Heart left ventricle (tissue), 16 donors: ENCODE measurements at places on chromosomes 7 and 10.

DNA sequence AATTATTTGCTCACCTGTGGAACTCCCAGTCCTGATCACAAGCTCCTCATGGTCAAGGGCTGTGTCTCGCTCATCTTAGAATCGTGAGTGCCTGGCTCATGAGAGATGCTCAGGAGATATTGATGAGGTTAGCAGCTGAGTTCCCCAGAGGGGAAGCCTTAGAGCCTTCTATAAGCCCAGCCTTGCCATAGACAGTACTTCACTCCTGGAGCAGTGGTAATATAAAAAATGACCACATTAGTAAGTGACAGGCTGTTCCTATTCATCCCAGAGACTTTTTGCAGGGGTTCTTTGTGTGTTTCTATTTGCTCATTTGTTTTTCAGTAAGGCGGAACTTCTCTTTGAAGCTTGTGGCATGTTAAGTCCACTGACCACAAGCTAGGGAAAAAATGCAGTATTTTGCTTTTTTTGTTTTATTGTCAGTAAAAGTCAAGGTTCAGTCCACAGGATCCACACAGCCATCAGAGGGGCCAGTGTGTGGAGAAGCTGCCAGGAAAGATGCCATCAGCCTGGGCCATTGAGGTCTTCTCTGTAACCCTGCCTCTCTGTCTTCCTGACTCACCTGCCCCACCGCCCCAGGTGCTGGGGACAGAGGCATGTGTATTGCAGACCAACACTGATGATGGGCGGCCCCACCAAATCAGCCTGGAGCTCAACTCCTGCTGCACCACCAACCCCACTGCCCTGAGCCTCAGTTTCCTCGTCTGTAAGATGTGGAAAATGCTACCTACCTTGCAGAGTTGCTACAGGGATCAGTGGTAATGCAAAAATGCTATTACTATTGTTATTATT, 36.4 kb upstream of the JCAD start:
- no peak for DNase-seq

- DNase-seq, result no peak
Measured at GRCh38 chr10:86257683-86258082, 108.9 kb downstream of the GRID1 start.

GRCh38 chr10:130553826-130554225, 417.6 kb downstream of the GLRX3 start:
- DNase-seq, result no peak

DNA sequence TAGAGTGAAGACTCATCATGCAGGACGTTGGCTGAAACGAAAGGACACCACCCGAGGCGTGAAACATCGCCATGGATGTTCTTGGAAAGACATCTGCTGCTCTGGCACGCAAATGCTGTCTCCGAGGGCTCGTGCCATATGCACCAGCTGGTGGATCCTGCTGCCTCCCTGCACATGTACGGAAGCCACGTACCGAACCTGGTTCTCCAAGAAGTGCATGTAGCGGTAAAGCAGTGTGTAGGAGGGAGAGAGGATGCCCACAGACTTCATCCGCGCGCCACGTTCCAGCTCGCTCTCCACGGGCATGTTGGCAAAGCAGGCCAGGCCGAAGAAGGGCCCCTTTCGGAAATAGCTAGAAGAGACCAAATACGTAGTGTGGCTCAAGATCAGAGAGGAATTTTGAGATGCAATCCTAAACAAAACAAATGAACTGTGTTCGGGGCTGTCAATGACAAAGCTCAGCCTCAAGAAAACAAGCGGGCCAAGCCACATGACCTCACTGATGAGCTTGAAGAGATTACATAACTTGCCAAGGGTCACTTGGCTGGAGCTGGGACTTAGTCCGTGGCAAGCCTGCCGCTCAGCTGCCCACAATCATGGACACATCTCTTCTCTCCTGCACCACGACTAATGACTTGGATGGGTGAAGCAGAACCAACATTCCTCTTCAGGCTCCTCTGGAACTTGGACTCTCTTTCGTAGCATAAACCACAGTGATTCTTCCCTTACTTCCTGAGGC, 16.5 kb downstream of the DENND11 start:
- no peak for DNase-seq

DNA sequence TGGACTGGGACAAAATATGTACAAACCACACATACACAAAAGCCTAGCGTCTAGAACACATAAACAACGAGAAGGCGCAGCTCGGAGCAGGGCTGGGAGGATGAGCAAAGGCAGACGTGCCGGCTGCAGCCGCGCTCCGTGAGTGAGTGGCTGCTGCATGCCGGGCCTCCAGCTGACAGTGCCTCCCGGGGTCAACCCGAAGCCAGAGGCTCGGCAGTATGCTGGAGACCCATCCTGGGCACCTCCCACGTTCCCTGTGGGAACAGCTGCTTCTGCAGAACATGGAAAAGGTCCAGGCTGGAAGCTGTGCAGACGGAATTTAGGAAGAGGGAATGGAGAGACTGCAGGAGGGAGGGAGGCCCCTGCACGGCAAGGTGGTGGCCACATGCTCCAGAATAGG, 3.6 kb upstream of the GPR146 start:
- DNase-seq, result no peak

DNA sequence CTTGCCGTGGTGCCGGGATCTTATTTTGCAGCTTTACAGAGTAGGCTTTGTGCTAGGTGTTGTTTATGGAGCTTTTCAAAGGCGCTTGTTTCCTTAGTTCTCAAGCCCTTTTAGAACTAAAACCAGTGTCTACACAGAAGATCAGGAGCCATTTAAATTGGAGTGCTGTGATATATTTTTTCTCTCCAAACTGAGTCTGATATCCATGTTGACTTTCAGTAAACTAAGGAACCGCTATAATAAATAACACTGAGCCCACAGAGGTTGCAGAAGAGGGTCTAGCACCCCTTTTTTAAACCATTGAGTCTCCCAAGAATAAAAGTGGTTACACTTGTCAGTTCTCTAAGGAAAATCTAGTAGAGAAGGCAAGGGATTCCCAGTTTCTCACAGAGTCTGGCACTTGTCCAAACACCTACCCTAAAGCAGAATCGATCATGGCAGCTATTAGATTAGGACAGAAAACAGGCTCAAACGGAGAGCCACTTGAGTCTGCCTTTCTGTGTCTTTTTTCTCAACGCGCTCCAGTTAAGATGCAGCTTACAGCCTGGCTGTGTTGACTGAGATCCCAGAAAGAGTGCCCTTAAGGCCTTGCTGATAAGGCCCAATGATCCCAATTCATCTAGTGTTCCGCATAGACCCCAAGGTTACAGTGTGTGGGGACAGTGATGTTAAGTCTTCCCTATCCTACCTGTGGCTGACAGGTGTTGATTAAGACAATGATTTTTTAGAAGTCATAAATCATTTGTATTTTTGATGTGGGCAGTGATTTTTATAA, 804 bp downstream of the TMEM106B start:
- DNase-seq, result no peak

GRCh38 chr10:61733358-61733940, 70.7 kb downstream of the CABCOCO1 start:
- DNase-seq, result no peak

DNA sequence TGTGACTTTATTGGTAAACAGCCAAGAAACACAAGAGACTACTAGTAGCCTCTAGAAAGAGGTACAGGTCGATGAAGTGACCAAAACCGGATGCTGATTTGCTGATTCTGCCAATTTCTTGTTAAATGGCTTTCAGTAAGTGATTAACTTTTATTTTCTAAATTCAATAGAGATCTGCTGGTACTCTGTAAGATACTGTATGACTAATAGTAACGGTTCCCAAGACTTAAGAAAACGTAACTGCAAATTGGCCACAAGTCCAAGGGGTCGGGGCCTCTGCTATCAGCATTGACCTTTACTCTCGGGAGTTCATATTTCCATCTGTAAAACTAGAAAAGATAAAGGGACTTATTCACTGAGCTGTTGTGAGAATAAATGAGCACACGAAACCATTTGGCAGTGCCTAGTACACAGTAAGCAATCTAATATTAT, 1.4 kb downstream of the FAM3C start:
- no peak for DNase-seq

DNA sequence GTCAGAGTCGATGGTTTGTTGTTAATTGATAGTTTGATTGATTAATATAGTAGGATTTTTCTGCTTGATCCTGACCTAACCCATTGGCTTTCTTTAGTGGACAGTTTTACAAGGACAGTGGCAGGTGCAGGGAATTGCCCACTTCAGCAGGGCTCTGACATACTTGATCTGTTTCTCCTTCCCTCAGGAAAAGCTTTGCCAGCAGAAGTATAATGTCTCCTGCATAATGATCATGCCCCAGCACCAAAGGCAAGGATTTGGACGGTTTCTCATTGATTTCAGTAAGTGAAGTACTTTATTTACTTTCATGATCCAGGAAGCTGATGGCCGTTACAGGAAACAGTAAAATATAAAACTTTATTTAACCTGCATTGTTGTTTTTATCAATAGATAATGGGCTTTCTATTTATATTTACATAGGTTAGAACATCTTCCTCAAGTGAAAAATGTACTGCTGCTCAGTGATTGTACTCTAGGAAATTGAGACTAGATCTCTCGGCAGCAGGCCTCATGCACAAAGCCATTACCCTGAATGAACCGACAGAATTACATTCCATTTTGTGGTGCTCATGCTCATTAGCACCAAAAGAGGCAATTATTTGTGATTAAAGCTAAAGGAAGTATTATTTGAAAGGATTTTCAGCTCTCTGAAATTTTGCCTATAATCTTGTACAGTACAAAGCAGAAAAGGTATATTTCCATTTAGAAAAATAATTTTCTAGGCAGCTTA, 122.5 kb upstream of the SAMD8 start:
- DNase-seq, result no peak

DNA sequence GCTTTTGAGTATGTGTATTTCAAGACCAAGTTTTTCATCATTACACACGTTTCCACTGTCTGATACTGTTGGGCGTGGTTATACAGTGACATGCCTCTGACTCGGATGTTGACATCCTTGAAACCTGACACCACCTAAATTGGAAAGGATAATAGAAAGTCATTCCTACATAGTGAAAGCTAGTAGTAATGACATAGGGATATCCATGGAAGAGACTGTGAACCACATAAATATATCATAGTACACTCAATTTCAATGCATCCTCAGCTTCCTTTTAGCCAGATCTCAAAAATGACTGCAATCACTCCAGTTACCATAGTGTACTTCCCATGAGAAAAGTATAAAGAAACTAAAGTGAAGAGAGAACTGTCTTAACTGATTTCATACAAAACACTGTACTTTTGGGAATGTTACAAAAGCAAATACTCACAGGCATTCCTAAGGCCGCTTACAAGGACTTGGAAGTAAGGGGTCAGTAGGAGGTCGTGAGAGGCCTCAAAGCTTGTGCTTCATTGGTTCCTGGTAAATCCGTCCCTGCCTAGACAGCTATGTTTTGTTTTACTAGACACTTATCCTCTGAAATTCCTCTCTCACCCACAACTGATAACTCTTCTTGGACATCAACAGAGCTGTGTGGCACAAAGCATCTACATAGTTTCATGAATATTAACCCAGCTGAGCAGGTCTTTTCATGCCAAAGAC, 71.8 kb upstream of the VWDE start:
- DNase-seq, result no peak

DNA sequence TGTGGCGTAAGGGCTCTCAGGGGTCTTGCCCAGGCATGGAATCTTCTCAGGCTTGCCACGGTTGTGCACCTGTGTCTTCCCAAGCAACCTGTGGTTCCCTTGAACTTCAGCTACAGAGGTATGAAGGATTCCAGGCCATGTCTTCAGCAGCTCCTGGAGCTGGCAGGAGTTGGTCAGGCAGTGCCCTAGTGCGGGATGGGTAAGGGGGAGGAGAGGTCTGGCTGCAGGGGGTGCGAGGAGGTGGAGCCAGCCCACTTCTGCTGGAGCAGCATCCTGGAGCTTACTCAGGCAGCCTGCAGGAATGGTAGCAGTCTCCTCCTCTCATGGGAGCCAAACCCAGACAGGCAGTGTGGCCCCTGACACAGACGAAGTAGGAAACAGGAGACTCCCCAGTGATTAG, 3.8 kb upstream of the TRIL start:
- no peak for DNase-seq

GRCh38 chr7:5077740-5078139, 32.1 kb downstream of the RBAK start:
- no peak for DNase-seq

GRCh38 chr10:97542169-97543024, 30.2 kb upstream of the ANKRD2 start:
- peak; percentile 90 for DNase-seq

DNA sequence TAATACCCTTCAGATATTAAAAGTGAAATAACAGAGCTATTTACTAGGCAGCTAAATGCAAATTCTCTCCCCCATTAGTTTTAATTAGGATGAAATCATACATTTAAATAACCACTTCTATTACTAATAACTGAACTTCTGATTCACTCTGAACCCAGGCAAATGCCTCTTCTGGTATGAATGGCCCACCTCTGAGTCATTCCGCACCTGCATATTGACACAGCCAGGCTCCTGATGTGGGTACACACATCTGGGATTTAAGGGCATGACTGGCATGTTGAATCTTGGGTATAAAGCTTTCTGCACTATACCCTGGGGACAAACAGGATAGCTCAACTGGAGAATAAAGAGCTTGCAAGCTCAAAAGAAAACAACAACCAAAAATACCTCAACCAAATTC, 140.9 kb downstream of the AUTS2 start:
- no peak for DNase-seq

DNA sequence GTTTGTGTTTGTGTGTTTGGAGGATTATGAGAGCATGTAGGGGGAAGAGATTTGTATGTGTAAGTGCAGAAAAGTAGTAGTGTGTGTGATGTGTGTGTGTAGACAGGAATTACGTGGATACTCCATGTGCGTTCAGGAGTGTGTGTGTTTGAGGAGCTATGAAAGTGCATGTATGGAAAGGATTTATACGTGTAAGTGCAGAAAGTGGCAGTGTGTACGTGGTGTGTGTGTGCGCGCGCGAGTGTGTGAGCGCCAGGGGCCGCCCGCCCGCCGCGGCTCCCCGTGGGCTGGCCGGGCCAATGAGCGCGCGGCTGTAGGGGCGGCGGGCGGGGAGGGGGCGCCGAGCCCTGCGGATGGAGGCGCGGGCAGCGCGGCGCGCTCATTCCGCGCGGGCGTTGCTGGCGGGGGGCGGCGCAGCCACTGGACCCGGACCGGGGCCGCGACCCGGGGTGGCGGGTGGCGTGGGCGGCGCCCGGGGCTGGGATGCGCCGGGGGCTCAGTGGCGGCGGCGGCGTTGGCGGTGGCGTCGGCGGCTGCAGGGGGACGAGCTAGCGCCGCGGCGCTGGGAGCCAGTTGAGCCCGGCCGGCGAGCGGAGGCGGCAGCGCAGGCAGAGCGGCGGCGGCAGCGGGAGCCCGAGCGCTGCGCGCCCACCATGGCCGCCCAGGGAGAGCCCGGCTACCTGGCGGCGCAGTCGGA, at the start of gene BICC1:
Gene BICC1 (plus strand): TSS at position 382 of the 697 bp plus-strand sequence. CDS start 272 bp downstream, at position 654.
- DNase-seq, result peak; percentile 62

- no peak for DNase-seq
Measured at GRCh38 chr10:44380829-44381600, 3.9 kb downstream of the CXCL12 start.

DNA sequence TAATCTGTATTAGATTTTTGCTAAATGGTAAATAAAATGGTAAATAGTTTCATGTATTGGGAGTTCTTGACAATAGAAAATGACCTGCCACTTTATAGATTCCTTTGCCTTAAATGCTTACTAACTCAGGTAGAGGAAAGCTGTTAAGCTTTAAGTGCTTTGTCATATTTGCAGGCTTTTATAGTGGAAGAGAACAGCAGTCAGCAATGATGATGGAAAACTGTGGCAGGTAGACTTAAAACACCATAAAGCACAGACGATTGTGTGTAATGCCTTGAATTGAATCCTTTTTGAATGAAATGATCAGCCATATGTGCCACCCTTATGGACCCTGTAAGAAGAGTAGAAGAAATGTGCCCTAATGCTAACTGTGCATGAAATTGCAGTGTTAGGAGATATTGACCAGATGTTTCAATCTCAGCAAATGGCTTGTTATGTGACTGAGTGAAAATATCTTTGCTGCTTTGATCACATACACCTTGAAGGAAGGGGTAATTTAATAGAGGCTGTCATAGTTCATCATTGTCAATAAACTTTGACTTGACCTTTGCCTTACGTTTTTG, 230.4 kb downstream of the ADK start:
- DNase-seq, result no peak
